ENCODE measurements at places on chromosomes 12 and 14.

GRCh38 chr12:122895320-122895703 is 612 bp downstream of the VPS37B start:
- DNase-seq: no peak

GRCh38 chr12:39441963-39442830 is 723 bp downstream of the KIF21A start:
- peak; percentile 64 for DNase-seq

GRCh38 chr12:59115995-59116394 is 195.7 kb upstream of the LRIG3 start:
- DNase-seq: no peak

DNA sequence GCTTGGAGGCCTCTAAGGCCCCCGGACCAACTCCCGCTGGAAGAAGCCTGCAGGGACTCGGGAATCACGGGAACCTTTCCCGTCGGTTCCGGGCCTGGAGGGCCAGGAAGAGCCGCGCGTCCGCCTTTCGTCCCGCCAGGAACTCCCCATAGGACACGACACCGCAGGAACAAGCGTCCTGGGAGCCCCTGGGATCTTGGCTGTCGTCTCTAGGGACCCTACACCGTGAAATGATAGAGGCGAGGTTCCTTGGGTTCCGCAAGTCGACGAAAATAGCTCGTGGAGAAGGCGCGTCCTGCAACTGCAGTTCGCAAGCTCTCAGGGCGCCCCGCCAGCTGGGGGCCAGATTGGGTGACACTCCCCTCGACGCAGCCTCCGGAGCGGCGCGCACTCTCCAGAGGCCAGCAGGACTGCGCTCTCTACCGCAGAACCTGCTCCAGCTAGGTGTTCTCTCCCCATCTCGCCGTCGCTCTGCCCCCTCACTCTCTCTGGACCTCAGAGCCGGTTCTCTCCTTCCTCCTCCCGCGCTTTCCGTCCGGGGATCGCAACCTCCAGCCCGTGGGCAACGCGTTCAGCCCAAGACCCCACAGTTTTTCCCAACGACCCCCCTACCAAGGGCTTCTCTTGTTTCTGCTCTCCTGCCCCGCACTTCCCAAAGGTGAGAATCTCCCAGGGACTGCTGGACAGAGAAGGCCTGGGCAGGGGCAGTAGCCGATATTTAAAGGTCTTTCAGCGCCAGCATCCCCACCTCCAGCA is 776 bp downstream of the BMP4 start:
- DNase-seq: no peak
